ENCODE measurements at places on chromosomes 5 and 9. TPM values are rescaled to one million over a fixed set of nuclear protein-coding genes. Genes with fewer than 3 reads are reported as not detected.

GRCh38 chr9:87382900-87383299 is 114.8 kb upstream of the DAPK1 start:
- peak; percentile 10 for DNase-seq

GRCh38 chr9:130356033-130356432 is 88.7 kb upstream of the ASS1 start:
- DNase-seq: no peak

- DNase-seq: no peak
Measured at GRCh38 chr9:127963359-127964064, 17.3 kb downstream of the EEIG1 start.

DNA sequence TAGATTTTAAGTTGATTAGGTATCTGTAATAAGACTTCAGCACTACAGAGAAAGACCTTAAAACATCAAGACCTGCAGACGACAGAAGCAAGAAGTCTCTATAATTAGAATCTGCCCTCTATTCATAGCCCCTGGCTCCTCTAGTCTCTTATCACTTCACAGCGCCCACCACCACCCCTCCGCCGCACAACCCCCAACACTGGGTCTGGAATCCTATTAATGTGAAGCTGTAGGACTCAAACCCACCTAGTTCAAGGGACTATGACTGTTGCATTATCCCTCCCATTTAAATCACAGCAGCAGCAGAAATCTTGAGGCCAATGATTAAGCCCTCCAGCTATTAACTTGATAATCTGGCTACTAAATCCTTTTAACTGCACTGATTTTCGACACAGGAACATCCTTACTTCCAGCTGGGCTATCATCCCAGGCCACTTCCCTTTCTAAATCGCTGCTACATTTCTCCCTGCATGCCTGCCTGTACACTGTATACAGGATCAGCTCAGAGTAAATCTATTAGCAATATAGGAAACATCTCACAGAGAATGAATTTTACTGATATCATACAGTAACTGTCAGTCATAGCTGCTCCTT is 159.5 kb upstream of the GRAMD2B start:
- DNase-seq: no peak

GRCh38 chr9:125398243-125398642 is 136.6 kb downstream of the GAPVD1 start:
- DNase-seq: no peak

DNA sequence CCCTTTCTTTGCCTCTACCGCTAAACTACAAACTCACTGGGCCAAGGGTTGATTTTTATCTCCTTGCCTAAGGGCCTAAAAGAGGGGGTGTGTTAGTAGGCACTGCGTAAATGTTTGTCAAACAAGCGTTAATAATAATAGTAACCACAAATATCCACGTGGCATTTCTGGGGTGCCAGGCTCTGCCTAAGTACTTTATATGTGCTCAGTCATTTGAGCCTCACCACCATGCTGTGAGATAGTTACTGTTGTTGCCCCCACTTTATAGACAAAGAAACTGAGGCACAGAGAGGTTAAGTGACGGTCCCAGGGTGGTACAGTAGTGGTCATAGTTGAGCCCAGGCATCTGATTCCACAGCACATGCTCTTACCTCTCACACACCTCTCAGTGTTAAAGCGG is 52.4 kb downstream of the ERGIC1 start:
- DNase-seq: no peak

DNA sequence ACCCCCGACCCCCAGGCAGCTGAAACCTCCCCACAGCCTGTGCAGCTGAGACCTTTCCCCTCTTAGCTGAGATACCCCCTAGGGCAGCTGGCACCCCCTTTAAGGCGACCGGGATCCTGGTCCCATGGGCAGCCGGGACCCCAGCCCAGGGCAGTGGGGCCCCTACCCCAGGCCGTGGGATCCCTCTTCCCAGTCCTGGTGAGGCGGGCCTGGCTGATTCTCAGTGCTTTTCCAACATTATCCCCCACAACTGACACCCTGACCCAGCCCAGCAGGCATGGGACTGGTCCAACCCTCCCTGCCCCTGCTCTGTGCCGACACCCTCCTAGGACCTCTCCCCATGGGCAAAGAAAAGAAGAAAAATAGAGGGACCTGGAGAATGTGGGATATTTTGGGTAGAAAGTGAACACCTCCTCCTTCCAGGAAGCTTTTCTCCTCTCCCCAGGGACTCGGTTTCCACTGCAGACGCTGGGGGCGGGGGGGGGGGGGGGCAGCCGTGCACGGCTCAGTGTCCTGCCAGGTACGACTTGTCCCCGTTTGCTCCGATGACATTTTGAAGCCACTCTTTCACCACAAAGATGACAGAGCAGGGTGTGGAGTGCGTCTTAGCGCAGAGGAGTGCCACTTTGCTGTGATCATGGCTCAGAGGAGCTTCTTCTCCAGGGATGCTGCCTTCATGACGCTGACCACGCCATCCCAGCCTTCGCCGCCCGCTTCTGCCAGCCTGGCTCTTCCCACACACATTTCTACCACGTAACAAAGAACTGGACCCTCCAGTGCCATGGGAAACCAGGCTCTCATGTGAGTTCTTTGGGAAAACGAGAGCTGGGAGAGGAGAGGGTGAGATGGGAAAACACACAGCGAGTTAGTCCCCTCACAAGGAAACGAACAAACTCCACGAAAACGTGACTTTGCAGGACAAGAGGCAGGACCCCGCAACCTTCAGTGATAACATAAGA is 47.5 kb downstream of the MRPL36 start:
- DNase-seq: no peak

GRCh38 chr5:173855162-173855994 is 32.8 kb upstream of the CPEB4 start:
- no peak for DNase-seq

DNA sequence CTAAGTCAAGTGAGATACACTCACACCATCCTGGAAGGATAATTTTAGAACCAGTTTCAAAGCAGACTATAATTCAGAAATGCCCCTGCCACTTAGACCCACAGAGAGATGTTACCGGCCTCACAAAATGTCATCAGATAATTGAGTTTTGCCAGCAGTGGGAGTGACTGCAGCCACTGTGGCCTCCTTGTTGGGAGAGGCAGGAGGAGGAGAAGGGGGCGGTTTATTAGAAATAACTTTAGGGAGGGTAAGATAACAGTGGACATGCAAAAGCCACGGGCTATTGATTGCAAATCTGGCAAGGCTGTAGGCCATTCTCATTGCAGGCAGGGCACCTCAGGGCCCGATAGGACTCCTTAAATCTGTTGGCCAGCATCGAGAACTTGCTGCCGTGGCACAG is 13.4 kb downstream of the GRXCR2 start:
- no peak for DNase-seq

Gene GBGT1
- total RNA-seq: 1.8 TPM

Gene PCDHGA11
- total RNA-seq: 5.4 TPM

Gene PLK2
- 322 TPM for total RNA-seq

Gene NCS1
- 35.8 TPM for total RNA-seq

Gene THG1L
- 20.4 TPM for total RNA-seq
